Kidney epithelial cell (primary cell): ENCODE measurements at places on chromosomes 5 and 9.
A peak's percentile ranks its signal among the peaks of the same experiment; 100 is the strongest.

- DNase-seq: no peak
These were observed 6.3 kb downstream of the AP3B1 start for GRCh38 chr5:78288246-78288645.

GRCh38 chr9:92183449-92183848 lies 68.2 kb upstream of the SPTLC1 start:
- DNase-seq: no peak

DNA sequence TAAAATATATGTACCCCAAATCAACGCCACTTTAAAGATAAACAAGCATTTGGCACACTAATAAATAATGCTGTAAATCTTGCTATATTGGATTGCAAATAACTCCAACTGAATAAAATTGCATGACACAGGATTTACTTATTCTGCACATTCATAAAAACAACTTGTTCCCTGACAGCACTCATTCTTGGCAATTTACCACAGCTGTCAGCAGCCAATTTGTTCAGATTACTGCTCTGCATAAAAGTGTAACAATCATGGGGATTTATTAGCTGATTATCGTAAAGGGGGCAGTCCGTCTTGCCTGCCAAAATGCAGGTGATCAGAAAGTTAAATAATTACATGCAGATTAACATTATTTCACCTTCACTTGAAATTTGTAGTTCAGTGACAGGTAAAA lies 285.3 kb downstream of the SLF1 start:
- no peak for DNase-seq

DNA sequence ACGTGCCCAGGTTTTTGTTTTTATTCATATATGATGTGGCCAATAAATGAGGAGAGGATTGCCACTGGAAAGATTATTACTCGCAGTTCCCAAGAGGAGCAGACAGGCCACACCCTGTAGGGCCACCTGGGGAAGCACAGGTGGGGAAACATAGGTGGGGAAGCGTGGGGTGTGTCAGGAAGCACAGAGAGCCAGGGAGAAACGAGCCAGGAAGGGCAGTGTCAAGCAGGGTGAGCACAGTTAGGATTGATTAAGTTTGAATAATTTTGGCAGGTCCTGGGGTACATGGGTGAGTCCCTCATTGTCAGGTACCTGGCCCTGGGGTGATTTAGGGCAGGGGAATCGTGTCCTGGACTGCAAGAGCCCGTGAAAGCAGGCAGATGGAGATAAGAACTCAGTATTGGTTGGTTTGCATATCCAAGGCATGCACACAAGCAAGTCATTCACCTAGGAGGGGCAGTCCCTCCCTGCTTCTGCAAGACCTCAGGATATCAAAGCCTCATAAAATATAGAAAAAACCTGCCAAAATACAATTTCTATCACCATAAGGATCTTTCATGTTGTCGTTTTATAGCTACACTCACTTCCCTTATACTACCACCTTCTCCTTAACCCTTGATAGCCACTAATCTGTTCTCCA lies 22.4 kb downstream of the MVB12B start:
- no peak for DNase-seq

DNA sequence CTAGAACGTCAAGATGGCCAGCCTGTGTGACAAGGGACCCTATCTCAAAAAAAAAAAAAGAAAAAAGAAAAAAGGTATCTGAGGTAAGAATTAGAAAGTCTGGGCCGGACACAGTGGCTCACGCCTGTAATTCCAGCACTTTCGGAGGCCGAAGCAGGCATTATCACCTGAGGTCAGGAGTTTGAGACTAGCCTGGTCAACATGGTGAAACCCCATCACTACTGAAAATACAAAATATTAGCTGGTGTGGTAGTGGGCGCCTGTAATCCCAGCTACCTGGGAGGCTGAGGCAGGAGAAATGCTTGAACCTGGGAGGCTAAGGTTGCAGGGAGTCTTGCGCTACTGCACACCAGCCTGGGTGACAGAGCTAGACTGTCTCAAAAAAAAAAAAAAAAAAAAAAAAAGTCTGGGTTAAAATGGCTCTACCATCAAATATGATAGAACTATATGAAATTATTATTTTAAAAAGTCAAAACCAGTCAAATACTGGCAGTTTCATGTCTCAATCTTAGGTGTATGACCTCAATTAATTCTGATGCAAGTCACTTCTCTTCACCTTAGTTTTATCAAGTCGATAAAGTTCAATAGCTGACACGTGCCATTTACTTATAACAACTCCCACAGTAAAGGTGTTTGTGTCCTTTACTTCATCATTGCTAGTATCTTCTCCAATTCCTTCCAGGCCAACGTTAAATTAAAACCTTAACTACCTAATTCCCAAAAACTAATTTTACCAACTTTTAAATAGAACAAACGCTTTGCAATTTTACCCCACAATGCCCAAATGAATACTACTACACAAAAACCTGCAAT lies 1.1 kb downstream of the RPS23 start:
- no peak for DNase-seq

DNA sequence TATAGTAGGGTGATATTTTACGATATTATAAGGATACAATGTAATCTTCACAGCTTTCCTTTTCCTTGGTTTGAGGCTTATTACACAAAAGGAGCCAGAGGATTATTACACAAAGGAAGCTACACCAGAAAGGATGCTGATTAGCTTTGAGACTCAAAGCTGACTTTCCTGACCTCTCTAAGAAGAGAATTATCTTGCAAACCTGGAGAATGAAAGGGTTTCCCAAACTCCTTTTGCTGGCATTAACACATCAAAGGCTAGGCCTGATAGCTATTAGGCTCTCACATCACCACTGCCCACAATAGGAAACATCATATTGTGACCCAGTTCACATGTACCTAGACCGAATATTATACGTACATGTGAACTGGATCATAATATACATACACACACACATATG lies 34.2 kb upstream of the CHD1 start:
- DNase-seq: no peak

- peak; percentile 61 for DNase-seq
These were observed 270.2 kb downstream of the PSAT1 start for GRCh38 chr9:78566948-78567675.

DNA sequence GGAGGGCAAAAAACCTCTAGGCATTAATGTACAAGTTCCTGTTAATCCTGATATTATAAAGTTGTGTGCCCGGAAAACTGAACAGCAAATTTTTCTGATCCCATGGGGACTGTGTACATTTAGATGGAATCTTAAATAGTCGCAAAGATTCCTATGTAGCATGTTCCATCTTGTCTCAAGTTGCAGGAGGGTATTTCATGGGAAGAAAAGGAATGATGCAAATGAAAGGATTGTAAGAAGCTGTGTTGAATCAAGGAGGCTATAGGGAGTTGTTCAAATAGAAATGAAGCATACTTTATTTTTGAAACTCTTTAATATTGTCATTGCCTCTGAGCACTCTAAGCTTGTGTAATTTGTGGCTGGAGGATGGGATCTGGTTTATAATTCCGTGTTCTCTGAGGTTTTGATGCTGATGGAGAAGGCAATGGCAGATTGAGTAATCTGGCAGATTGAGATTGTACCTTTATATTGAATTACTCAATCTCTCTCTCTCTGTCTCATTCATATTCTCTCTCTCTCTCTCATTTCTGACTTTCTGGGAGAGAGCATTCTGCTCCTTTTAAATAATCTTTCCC lies 288.5 kb downstream of the OSTF1 start:
- DNase-seq: no peak

GRCh38 chr5:17275289-17276158 lies 58.1 kb downstream of the BASP1 start:
- no peak for DNase-seq

GRCh38 chr5:154412925-154413324 lies 32.9 kb upstream of the SAP30L start:
- no peak for DNase-seq

DNA sequence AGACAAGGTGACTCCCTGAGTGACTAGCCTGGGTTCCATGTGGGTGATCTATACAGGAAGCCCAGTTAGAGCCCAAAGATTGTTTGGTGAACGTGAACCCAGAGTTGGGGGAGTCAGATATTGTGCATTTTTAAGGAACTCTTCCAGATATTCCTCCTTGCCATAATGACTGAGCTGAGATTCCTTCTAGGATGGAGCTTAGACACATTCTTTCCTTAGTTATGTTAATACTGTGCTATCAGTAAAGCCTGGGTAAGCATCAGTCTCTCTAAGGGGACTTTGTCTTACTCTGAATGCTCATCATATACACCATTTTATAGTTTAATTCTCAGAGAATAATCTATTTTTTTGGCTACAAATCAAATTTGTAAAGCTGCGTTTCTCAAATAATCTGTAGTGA lies 68.1 kb downstream of the FOXB2 start:
- no peak for DNase-seq

DNA sequence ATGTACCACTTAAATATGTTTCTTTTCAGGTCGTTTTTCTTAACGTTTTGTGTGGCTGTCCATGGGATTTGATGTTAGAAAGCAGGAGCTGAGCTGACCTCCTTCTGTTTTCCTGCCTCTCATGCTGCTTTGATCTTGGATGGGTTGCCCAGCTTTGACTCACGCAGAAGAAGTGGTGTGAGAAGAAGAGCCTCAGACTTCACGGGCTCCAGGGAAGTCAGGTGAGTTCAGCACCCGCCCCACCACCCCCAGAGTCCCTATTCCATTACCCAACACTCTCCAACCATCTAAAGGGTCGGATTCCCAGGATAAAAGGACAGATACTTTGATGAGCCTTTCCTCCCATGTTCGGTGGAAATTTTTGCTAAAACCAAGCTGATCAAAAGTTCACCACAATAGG lies 373.4 kb downstream of the IRX2 start:
- DNase-seq: no peak

DNA sequence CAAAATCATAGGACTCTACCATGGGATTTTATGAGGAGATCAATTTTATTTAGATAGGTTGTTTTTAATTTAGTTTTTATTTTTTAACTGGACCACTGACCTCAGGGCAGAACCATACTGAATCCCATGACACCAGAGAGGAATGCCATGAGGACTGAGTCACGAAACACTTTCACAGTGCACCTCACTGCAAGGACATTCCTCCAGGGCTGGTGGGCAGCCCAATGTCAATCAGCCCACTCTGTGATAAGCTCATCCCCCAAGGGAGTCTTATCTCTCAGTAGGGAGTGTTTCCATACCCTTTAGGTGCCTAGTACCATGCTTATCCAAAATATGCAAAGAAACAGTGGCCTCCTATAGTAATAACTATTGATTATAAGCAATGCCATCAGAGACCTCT lies 224.5 kb upstream of the CDH6 start:
- no peak for DNase-seq

GRCh38 chr9:127694890-127695720 lies 11.7 kb upstream of the CFAP157 start:
- no peak for DNase-seq

GRCh38 chr9:136939996-136940525 lies 4.5 kb downstream of the FBXW5 start:
- DNase-seq: no peak

DNA sequence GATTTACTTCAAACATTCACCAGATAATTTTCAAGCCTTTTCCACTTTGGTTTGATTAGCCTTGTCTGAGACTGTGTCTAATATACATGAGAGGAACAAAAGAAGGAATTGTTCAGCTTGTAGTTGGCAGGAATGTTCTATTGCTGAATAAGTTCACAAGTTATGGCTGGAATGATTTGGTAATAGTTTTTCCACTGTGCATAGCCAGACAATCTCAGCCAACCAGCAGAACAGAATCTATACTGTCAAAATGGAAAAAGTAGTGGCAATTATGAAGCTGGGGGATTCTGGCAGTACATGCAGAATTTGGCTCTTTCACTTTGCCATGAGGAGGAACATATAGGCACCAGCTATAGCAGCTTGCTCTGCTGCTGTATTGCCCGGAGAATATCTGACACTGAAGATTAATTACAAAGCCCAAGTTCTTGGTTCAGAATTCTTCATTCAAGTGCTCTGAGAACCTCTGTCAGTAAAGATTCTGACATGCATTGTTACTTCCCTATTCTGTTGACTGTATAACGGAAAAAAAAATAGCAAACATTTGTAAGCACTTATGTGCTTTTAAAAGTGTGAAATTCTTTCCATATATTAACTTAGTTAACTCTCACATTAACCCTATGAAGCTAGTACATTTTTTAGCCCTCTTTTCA lies 150.6 kb downstream of the PRR16 start:
- peak; percentile 42 for DNase-seq

- DNase-seq: no peak
These were observed 8.1 kb downstream of the TNFAIP8 start for GRCh38 chr5:119363936-119364335.

DNA sequence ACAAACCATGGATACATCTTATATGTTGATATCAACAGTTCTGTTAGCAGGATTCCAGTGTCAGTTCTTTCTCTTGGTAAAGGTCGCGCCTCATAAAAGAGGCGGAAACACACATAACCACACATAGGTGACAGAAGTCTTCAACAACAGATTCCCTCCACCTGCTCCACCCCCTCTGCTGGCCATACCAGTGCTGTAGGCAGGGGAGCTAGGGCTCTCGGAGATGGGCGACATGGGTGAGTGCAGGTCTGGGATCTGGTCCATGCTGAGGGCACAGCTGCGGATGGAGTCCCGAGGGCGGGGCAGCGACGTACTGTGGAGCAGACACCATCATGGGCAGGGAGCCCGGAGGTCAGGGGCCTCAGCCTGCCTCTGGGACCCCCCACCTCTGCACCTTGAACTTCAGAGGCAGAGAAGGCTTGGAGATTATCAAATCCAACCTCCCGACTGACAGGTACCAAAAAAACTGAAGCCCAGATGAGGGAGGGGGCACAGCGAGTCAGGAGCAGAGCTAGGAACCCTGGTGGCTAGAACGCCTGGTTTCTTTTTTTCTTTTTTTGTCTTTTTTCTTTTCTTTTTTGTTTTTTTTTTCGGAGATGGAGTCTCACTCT lies 12.0 kb upstream of the TOR2A start:
- no peak for DNase-seq

DNA sequence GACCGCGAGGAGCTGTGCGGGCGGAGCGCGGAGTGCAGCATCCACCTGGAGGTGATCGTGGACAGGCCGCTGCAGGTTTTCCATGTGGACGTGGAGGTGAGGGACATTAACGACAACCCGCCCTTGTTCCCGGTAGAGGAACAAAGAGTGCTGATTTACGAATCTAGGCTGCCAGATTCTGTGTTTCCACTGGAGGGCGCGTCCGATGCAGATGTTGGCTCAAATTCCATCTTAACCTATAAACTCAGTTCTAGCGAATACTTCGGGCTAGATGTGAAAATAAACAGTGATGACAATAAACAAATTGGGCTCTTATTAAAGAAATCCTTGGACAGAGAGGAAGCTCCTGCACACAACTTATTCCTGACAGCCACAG lies 590 bp downstream of the PCDHA6 start:
- DNase-seq: no peak

GRCh38 chr5:81288021-81288433 lies 13.4 kb upstream of the ZCCHC9 start:
- DNase-seq: no peak

GRCh38 chr9:78971540-78971939 lies 600.2 kb upstream of the TLE4 start:
- no peak for DNase-seq

- no peak for DNase-seq
These were observed 465.3 kb upstream of the CLINT1 start for GRCh38 chr5:158324236-158324635.

GRCh38 chr9:76985581-76985980 lies 33.9 kb upstream of the FOXB2 start:
- no peak for DNase-seq

- no peak for DNase-seq
These were observed 75.9 kb upstream of the SELENOP start for GRCh38 chr5:42887575-42887974.

GRCh38 chr5:44900273-44900954 lies 91.7 kb downstream of the MRPS30 start:
- DNase-seq: no peak
